ENCODE measurements at places on chromosomes 7 and 10.

DNA sequence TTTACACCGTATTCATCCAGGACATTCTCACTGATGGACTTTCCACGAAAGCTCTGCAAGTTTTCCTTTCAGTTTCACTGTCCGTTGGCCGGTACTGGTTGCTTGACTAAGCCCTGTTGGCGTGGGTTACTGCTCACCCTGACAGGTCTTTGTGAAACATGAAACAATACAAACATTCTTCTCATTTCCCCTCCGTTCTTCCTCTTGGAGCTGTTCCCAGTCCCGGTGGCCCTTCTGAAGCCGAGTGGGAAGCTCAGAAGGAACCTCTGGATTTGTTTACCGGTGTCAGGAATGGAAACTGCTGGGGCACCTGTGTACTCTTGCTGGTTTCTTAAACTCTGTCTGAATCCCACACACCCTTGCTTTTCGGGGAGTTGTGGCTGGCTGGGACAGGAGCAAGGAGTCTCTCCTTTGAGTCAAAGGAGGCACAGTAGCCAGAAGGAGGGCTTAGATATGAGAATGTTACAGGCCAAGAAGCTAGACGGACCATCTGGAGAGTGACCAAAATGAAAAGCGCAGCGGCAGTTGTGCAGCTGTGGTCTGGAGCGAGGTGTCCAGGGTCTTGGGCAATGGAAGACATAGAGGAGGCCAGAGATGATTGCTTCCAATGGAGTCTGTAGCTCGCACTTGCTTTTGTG is 45.7 kb downstream of the LYZL2 start:
- DNase-seq, result no peak

GRCh38 chr10:131885391-131886165 is 15.2 kb upstream of the PPP2R2D start:
- peak; percentile 92 for DNase-seq

DNA sequence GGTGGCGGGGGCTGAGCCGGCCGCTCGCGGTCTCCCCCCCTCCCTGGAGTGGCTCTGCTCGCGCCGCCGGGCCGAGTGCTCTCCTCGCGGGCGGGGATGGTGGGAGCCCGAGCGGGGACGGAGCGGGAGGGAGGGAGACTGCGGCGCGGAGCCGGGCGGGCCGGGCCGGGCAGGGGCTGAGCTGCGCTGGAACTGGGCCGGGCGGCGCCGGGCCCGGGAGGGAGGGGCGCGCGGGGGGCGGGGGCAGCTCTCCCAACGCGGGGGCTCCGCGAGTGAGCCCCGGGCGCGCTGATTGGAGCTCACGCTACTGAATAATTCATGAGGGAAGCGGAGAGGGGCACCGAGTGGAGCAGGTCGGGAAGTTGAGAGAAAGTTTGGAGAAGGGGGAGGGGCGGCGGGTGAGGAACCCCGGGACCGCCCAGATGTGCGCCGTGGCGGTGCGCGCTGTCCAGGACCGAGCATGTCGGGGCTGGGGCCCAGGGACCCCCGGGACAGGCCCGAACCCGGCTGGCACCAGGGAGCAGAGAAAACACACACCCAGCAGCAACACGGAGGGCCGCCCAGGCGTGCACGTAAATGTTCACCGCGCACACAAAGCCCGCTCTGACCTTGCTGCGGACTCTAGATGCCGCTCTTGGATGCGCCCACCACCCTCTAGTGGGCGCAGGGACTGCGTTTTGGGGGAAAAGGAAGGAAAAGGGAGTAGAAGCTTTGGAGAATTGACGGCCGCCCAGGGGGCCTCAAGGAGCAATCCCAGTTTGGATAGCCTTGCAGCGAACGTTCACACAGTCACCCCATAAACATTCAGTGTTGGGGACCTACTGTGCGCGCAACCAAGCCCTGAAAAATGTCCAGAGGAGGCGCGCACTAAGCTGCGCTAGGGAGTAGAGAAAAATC is at the start of gene EPHB4:
Gene EPHB4 (minus strand): TSS at position 194 of the 897 bp plus-strand sequence. CDS start 493 bp downstream, outside the sequence.
- DNase-seq, result no peak

GRCh38 chr10:25024528-25024927 is 8.1 kb downstream of the THNSL1 start:
- DNase-seq, result no peak

GRCh38 chr7:74399006-74399405 is 54.7 kb upstream of the GTF2IRD1 start:
- DNase-seq, result peak; percentile 27

- peak; percentile 91 for DNase-seq
Observed at GRCh38 chr7:130961128-130961601, 227.2 kb upstream of the KLF14 start.

GRCh38 chr10:112126172-112126571 is 57.4 kb downstream of the GPAM start:
- DNase-seq, result no peak

GRCh38 chr7:130925136-130925794 is 191.3 kb upstream of the KLF14 start:
- peak; percentile 63 for DNase-seq

DNA sequence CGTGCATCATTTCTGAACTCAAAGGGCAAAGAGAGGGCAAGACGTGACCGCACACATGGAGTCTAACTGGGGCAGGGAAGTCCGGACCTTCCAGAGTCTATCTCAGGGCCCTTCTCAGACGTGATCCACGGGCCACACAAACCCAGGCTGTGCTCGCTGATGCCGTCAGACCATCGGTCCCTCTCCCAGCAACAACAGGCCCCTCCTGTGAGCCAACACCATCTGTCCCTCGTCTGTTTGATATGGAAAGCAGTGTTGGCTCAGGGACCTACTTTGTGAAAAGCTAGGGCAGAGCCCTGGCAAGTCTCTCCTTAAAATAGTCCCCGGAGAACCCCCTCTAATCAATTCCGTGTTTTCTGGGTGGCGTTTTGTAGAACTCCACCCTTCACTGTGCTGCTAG is 208.8 kb downstream of the TCERG1L start:
- no peak for DNase-seq

GRCh38 chr10:11358923-11359575 is 252.4 kb downstream of the USP6NL start:
- DNase-seq, result no peak

- DNase-seq, result no peak
Observed at GRCh38 chr7:29228289-29229011, 33.9 kb downstream of the CHN2 start.

GRCh38 chr7:44909596-44910389 is 24.5 kb upstream of the PURB start:
- DNase-seq, result no peak

- no peak for DNase-seq
Observed at GRCh38 chr7:50533866-50534265, 31.3 kb downstream of the DDC start.

GRCh38 chr10:21057989-21058388 is 160.9 kb upstream of the NEBL start:
- no peak for DNase-seq

GRCh38 chr7:115198143-115198542 is 276.2 kb downstream of the MDFIC start:
- no peak for DNase-seq

DNA sequence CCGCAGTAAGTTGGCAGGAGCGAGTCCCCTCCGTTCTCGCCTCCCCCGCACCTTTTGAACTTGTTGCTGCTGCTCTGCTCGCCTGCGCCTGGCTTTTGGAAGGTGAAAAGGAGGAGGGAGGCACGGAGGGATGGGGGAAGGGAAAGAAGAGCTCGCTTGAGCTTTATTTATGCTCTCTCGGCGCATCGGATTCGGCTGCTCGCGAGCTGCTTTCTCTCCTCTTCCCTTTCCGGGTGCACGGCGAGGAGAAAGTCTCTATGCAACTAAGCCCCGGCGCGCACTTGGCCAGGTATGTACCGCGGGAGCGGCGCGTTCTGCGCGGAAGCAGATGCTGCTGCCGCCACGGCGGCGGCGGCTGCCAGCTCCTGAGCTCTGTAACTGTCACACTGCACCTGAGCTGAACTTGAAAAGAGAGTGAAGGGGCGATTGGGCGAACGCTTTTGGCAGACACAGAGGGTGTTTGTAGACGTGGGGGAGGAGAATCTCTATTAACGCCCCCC is 551 bp downstream of the KCND2 start:
- DNase-seq, result no peak

DNA sequence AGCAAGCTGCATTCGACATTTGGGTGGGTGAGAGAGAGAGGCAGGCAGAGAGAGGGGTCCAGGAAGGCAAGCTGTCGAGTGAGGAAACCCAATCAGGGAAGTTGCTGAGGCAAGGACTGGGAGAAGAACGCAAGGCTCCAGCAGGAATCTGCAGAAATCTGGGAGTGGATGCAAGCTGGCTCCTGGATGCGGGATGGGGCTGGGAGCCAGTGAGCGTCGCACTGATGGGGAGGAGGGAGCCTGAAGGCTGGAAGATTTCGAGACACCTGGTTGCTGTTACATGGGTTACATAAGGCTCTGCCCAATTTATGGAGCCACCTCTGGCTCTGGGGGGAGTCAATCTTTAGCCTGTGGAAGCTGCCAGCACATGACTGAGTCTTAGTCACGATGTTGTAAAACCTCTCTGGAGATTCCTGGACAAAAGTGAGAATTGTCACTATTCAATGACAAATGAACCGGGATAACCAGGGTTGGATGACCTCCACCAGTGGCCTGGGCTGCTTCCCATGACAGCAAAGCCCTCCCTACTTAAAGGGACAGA is 51.1 kb upstream of the ADRB1 start:
- DNase-seq, result no peak

- DNase-seq, result no peak
Observed at GRCh38 chr10:124738441-124738840, 5.7 kb downstream of the FAM53B start.

GRCh38 chr7:128672927-128673517 is 930 bp downstream of the GARIN1A start:
- DNase-seq, result no peak

DNA sequence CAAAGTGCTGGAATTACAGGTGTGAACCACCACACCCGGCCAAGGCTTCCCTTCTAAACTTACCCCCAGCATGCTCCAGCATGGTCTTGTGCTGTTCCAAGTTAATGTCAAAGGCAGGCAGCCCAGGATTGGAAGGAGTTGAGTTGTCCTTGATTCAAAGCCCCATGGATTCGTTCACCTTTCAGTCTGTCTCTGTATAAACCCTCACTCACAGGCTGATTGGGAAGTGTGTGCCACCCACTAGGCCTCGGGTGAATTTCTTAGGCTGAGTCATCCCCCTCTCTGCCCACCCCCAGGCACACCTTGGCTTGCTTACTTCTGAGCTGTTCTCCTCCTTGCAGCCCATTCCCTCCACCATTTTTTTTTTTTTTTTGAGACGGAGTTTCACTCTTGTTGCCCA is 13.3 kb upstream of the PRDX3 start:
- DNase-seq, result no peak

DNA sequence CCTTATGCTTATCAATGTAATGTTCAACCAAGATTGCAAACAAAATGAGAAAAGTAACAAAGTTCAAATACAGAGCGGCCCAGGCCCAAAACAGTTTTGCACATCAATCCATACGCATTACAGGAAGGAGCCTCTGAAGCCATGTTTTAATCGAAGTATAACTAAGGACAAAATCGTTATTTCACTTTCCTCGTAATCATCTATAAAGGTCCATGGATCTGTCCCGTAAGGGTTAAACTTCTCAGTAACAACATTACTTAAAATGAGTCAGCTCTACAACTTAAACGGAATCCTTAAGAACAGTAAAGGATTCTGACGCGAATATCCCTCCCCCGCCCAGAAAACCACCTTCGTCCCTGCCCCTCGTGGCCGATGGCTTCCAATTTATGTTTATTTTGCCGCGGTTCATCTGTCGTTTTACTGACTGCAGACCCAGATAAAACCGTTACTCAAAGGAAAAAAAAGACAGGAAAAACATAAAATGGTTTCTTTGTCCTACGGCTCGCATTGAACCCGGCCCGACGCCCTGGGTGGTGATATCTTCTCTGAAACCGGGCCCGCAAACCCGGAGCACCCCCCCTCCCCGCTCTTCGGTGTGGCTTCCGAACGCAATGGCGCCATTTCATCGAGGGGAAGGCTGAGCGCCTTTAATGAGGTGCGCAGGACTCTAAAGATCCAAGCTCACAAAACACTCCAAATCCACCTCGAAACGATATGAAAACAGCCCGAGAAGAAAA is 1.1 kb downstream of the HNRNPA2B1 start:
- peak; percentile 89 for DNase-seq

- no peak for DNase-seq
Observed at GRCh38 chr7:66265566-66265965, 60.4 kb downstream of the TPST1 start.

- DNase-seq, result no peak
Observed at GRCh38 chr10:130399425-130399950, 263.3 kb downstream of the GLRX3 start.

DNA sequence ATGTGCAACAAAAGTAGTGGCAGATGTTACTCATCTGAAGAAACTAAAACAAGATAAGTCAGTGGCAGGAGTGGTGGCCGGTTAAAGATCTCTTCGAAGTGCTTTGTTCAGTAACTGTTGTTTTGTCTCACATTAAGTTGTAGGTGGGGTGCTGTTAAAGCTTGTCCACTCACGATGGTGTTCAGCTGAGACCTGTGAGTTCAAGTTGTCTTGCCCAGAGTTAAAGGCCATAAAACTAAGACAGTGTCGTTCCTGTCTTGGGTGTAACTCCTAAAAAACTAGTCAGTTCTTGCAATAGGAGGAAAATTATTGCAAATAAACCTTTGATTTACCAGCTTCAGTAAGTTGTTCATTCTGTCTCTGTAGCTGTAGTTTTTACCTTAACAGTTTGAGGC is 857 bp upstream of the FOXP2 start:
- DNase-seq, result no peak

DNA sequence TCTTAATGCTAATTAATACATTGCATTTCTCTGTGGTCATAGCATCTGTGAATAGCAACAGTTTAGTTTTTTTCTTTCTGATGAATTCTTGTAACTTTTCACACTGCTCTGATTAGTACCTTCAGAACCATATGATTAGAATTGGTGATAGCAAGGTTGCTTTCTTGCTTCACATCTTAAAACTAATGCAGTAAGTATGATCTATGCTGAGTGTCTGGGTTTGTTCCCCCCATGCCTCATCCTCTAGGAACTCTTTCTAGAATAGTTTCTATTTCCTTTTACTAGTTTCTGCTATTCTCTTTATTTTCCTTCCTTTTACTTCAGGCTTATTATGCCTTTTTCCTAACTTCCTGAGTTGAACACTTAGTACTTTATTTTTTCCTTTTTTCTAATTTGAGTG is 32.4 kb downstream of the TES start:
- no peak for DNase-seq

GRCh38 chr7:13225068-13225467 is 537.6 kb downstream of the ARL4A start:
- DNase-seq, result no peak

GRCh38 chr7:38600741-38601140 is 30.4 kb downstream of the AMPH start:
- DNase-seq, result no peak

All from activated effector memory CD4-positive, alpha-beta T cell treated with anti-CD3 and anti-CD28 coated beads, Interleukin-2, amount 50 U/mL, for 16 hours (primary cell).